NCI-H2029 (cell line): ENCODE measurements at places on chromosomes 7 and 10.

DNA sequence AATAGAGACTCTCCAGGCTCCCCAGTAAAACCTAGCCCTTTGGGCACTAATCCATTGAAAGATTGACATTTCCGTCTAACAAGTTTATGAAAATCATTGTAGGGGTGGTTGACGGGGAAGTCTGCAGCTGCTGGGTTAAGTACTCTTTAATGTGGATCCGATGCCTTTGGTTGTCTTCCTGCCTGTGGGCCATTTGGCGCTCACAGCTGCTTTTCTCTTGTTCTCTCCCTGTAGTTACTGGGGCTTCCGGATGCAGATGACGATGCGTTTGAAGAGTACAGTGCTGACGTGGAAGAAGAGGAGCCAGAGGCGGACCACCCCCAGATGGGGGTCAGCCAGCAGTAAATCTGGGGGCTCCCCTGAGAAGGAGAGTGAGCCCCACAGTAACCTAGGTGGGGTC lies 22.4 kb downstream of the MTURN start:
- no peak for DNase-seq

DNA sequence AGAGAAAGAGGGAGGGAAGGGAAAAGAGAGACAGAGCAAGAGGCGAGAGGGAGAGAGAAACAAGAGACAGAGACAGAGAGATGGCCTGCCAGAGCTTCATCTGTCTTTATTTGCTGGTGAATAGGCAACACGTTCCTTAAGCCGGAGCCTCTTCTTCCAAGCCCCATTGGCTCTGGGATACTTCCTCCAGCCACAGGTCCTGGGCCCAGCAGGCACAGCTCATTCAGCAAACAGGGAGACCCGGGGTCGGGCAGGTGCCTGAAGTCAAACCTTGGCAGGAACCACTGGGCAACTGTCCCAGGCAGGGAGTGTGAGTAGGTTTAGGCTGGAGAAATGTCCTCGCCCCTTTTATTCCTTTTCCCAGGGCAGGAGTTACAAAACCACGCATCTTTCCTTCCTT lies 68.2 kb downstream of the MYL10 start:
- DNase-seq, result no peak

DNA sequence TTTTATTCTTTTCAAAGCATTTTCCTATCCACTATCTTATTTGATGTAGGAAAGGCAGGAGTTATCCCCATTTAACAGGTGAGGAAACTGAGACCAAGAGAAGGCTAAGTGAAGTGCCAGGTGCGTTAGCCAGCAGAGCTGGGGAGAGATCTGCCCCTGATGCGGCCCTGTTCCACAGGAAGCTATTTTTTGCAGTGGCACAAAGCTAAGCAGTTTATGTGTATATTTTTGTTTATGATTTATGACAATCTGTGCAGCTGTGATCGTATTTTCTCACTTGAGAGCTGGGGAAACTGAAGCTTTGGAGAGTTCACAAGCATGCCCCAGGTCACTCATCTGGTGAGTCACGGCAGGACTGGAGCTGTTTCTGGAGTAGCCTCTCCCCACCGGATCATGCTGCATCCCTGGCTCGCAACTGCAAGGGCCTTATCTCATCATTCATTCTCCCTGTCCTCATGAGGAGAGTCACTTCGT lies 38.8 kb downstream of the SLC29A3 start:
- no peak for DNase-seq

GRCh38 chr10:4246881-4247358 lies 461.9 kb upstream of the KLF6 start:
- DNase-seq, result no peak

DNA sequence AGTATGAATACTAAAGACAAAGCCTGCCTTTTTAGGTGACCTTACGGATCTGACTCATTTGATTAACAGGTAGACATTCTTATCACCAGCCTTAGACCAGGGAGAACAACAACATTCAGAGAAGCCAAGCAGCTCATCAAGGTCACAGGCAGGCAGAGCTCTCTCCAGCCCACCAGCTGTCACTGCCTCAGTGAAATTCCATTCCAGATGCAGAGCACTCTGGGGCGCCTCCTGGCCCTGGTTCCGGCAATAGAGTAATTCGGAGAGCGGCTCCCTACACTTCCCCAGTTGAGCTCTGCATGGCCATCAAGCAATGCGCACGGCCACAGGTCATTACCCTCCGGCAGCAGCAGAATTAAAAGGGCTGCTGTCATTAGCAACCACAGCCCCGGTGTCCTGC lies 164.7 kb downstream of the TCERG1L start:
- DNase-seq, result no peak
